ENCODE measurements at places on chromosomes 7 and 10.

GRCh38 chr7:131753620-131754222, 197.3 kb upstream of the PODXL start:
- DNase-seq: no peak

DNA sequence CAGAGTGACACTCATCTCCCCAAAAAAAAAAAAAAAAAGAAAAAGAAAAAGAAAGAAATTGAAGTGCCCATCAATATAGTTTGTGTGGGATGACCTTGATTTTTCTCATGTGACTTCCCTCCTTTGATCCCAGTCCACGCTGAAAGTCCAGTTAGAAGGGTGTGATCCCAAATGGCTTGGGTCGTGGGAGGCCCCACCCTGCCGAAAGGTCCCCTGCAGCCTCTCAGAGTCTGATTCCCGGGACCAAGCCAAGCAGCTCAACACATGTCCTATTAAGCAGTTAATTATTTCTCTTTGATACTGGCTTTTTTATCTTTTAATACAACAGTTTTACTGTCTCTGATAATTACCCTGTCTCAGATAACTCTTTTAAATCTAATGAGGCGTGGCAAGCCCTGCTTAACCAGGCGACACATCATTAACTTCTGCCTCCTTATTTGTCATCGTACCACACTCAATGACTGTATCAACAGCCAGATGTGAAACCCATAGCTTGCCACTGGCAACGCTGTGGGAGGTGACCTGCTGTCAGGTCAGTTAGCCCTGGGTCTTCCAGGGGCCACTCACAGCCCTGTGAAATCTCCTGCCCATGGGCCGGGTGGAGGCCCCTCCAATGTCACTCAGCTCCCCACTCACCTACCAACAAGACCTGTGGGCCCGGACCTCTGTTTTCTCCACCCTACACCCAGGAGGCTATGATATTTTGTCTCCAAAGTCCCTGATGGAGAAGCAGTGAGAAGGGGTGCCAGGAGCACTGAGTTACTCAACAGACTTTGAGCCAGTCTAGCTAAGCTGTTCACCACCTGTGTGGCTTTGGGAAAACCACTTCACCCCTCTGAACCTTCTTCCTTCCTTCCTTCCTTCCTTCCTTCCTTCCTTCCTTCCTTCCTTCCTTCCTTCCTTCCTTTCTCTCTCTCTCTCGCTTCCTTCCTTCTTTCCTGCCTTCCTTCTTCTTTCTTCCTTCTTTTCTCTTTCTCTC, 110.0 kb upstream of the SFMBT2 start:
- no peak for DNase-seq

DNA sequence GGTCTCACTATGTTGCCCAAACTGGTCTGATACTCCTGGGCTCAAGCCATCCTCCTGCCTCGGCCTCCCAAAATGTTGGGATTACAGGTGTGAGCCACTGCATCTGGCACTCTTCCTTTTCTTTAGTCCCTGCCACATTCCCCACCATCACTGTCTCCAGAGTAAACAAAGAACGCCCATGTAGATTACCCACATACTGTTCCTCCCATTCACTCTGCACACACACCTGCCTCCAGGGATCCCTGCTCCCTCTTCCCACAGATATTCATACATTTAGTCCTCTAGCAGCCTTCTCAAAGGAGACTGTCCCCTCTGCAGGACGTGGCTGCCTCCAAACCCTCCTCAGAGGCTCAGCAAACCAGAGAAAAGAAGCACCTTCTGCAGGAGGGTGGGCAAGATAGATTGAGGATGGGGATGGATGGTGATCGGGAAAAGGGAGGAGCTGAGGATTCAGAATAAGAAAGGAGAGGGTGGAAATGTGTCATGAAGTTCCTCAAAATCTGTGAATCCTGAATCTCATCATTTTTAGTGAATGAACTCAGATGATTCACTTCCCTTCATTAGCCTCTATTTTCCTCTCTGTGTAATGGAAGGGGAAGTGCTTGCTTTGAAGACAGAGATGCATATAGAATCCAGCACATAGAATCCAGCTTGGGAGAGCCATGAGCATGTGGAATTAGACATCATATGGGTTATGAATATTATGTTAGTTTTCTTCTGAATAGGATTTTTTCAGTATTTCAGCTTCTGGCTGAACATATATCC, 5.5 kb upstream of the PLAU start:
- no peak for DNase-seq

DNA sequence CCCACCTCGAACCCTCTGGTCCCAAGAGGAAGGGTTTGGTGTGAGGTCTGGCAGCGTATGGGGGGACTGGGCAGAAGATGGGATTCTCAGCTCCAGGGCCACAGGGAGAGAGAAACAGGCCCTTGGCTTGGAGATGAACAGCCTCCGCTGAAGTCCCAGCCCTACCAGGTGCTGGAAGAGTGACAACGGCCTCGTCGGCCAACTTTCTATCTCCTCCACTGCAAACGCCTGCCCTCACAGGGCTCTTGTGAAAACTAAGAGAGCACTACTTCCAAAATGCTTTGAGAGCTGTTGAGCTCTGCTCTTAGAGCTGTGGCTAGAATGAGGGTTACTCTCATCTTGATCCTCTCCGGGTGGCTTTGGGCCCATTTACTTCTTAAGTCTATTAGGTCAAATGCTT, 63.5 kb downstream of the AFAP1L2 start:
- DNase-seq: no peak

DNA sequence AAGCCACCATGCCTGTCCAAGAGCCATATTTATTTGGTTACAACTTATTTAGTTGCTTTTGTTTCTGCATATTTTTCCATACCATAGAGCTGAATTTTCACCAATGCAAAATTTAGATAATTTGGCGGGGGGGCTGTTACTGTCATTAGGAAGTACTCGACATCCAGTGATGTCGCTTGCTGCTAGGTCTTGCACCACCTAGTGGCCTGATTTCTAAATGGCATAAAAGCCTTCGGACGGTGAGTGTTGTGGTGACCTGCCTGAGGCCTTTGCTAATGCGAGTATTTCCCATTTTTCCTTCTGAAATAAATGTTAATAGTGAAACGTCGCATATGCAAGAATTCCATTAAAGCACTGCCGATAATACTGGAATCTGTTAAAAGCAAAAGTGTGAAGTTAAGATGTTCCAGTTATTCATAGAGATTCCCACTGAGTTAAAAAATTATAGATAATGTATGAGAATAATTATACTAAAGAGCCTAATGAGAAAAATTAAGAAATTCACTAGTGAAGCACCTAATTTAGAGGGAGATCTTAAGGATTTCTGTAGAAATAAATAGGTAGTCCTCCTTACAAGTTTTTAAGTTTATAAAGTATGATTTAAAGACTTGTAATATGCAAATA, 86.1 kb upstream of the DNAJB6 start:
- no peak for DNase-seq

GRCh38 chr7:2710286-2710655, 22.3 kb downstream of the AMZ1 start:
- DNase-seq: peak; percentile 69

DNA sequence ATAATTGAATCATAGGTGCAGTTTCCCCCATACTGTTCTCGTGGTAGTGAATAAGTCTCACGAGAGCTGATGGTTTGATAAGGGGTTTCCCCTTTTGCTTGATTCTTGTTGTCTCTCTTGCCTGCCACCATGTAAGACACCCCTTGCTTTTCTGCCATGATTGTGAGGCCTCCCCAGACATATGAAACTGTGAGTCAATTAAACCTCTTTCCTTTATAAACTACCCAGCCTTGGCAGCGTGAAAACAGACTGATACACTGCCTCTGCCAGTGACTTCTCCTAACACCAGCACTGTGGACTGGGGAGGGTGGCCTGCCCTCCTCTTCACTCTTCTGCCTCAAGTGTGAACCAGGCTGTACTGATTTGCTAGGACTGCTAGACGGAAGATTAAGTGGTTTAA, 108.6 kb downstream of the RAB11FIP2 start:
- no peak for DNase-seq

- DNase-seq: no peak
These were observed 146.2 kb upstream of the NFE2L3 start for GRCh38 chr7:26005683-26006410.

- DNase-seq: peak; percentile 57
These were observed 6.9 kb downstream of the ATP5MF start for GRCh38 chr7:99459087-99459486.

Data from T-helper 2 cell (primary cell).